G401 (cell line): ENCODE measurements at places on chromosomes 1 and 21.

DNA sequence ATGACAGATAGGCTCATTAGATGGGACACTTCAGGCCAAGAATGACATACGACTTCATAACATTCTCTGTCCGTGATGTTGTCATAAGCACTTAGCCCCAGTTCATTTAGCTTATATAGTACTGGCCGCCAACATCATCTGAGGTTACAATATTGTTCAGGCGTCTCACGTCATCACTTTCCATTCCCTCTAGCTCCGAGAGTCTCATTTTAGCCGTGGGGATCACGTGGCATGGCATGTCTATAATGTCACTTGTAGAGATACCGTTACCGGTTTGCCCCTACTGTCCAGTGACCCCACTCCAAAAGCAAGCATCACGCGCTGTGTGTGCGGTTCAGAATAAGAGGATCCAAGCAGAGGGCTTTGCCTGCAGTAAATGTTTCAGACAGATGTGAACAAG, 34.6 kb upstream of the HEATR1 start:
- DNase-seq: no peak

- peak; percentile 83 for DNase-seq
These were observed 31.1 kb upstream of the MTF1 start for GRCh38 chr1:37890378-37891014.

- no peak for DNase-seq
These were observed 5.3 kb upstream of the NCF2 start for GRCh38 chr1:183595537-183595936.

DNA sequence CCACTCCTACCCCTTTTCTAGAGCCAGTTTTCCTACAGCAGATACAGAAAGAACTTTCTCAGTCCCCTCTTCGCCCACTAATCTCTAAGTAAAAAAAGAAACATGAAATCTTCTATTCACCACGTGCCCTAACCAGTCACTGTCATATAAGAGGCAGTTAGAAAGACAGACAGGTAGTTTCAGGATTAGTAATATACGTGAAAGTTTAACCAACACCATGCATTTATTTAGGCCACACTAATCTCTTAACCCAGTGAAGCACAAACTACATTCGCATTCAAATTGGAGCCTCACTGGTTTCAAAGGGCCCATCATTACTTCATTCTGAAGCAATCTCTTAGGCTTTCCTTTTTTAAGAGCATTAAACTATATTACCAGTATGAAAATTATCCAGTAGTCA, 10.1 kb downstream of the GPATCH2 start:
- no peak for DNase-seq

DNA sequence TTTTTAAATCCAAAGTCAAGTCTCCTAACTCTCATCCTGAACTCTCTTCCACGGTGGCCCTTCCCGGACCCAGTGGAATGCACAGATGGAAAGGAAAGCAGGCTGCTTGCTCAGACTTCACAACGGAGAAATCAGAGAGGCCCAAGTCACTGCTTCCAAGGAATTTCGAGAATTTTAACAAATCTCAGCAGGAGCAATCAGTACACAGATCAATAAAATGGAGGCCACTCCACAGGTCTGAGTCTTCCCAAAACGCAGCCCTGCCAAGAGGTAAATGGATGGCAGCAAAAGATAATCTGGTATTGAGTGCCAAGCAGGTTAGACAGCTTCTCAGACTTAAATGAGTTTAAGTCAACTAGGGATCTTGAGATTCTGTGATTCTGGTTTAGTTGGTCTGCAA, 81.1 kb upstream of the TIAM1 start:
- peak; percentile 35 for DNase-seq

DNA sequence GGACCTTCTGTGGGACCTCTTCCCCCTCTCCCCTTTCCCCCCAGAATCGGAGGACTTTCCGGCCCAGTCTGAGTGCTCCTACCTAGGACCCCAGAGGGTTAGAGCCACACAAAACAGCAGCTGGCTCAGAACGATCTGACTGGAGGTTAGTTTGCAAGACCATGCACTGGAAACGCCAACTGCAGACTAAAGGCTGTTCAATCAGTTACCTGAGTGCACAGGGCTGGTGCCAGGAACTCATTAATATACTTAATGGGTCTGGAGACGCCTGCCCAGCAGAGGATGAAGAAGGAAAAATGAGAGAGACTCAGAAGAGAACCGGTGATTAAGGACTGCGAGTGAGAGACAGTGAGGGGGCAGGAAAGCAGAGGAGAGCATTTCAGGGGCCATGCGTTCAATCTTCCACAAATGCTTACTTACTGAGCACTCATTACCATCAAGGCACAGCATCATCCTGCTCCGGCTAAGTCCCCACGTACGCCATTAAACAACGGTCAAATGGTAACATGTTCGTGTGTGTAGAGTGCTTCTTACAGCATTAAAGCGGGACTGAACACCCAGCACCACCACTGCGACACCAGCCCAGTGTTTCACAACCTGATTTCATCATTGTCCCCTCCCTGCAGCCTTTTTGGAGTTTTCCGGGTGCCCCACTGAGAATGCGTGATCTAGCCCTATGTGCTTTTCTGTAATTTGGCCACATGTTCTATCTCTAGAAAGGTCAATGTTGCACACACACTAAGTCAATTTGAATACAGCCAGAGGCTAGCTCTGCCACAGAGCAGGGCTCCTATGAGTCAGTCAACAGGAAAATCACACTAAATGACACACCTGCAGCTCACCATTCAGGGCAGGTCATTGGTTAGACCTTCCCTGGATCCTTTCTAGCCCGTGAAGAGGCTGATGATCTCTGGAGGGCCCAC, 7.6 kb downstream of the ENO1 start:
- DNase-seq: no peak

- no peak for DNase-seq
These were observed 20.8 kb downstream of the ZBTB8B start for GRCh38 chr1:32485554-32486255.

DNA sequence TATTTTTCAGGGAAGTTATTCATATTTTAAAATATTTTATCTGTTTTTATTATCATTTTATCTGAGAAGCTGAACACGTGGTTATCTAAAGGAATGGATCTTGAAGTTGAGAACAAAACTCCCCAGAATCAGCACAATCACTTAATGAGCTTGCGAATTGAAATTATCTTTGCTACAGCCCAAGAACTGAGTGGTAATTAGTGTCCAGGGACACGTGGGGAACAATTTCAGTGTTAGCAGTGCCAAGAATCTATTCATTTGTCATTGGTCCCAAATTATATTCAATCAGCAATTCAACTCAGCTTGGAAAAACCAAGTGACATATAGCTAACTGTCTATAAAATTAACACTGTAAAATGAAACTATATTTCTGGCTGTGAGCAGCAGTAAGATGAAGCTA, 197.6 kb upstream of the UBE2U start:
- DNase-seq: peak; percentile 22

GRCh38 chr1:92709738-92710137, 75.2 kb downstream of the EVI5 start:
- no peak for DNase-seq

DNA sequence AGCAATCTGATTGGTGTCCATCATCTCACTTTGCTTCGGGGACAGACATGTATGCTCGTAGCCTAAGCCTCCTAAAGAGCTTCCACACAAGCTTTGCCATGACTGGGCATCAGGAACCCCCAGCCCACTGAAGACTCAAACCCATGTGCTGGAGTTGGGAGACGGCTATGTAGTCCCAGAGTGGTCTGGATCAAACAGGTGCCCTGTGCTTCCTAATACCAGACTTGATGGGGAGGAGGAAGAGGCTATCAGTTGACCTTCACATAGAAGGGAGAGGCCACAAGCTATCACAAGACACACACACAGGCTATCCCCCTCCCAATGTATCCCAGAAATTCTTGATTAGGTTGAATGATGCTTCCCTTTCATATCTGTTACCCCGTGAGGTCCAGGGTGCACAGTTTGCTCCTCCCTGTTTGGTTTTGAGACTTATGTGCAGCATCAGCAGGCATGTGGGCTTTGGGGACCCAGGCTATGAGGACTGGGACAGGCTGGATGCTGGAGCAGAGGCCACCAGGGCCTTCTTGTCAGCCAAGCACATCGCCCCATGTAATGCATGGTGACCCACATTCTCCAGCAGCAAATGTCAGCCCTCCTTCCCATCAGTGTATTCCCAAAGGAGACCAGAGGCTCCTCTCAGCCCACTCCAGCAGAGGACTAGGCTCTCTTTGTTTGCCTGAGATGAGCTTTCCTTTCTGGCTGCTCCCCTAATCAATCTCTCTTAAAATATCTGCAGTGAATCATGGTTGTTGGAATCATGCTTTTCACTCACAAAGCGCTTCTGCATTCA, 159.8 kb downstream of the GRIK3 start:
- DNase-seq: no peak

DNA sequence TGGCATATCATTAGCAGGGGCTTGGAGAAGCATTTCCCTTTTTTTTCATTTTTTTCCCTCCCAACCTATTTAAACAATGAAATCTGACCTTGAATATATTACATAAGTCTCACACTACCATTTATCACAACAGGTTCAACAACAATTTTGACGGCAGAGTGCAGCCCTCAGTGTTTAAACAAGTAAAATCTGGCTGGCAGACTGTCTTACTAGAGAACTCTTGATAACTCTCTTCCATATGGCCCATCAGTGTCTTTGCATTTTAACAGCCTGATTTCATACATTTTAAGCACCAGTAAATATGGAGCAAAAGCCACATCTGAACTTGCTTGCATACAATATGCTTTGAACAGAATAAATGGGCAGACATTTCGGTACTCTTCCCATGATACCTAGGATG, 213.0 kb downstream of the KCTD3 start:
- no peak for DNase-seq

DNA sequence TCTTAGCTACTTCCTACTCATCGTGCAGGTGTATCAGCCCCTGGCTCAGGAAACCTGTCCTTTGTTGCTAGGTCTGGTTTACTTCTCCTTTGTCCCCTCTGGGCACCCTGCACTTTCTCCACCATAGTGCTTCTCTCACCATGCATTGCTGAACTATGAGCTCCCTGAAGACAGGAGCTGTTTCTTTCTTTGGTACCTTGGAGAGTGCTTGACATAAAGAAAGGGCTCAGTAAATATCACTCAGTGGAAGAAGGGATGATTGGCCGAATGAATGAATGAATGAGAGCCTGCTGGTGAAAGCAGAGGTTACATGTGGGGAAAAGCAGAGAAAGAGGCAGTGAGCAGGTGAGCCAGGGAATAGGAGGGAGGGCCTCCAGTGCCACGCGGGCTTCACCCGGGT, 9.8 kb upstream of the HMGB4 start:
- DNase-seq: no peak

GRCh38 chr1:45787905-45788304, 15.5 kb upstream of the MAST2 start:
- DNase-seq: no peak

GRCh38 chr21:21682172-21682571, 684.0 kb downstream of the NCAM2 start:
- no peak for DNase-seq

DNA sequence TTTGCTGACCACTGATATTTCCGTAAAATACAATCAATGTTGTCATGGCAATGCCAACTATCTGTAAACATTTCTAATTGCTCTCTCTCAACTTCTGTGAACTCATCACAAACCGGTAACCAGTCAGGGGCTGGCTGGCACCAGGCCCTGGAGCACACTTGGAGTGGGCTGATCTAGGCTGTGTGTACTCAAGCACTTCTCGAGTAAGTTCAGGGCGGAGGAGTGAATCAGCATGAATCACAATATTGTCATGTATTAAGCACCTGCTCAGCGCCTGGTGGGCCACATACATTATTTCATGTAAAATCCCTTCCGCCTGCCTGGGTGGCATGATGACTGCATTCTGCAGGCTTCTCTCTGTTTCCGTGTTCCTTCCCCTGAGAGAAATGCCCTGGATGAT, 212.4 kb downstream of the FOXD2 start:
- DNase-seq: no peak

DNA sequence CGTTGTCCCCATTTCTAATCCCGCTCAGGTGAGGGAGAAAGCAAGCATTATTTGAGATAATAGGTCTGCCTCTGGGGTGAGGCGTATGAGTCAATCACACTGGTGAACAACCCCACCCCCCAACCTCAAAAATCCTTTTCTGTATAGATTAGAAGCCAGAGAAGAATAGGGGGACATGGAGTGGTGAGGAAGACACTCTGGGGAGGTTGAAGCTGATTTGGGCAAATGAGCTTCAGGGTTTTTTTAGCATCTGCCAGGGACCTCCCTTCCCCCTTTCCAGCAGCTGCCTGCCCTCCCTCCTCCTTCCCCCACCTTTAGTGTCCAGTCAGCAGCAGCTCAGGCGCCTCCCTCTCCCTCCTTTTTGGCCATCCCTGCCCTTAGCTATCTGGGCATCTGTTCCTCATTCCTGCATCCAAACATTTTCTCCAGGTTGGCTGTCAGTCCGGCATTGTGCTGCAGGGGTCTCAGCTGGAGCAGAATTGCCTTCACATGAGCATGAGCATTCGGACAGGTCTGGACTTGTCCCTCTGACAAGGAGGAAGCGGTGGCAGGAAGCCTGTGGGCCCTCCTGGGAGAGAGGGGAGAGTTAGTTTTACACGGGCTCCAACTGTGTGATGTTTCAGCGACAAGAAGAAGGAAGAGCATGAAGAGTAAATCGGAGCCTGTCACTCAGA, 30.8 kb upstream of the PTGFRN start:
- peak; percentile 60 for DNase-seq

DNA sequence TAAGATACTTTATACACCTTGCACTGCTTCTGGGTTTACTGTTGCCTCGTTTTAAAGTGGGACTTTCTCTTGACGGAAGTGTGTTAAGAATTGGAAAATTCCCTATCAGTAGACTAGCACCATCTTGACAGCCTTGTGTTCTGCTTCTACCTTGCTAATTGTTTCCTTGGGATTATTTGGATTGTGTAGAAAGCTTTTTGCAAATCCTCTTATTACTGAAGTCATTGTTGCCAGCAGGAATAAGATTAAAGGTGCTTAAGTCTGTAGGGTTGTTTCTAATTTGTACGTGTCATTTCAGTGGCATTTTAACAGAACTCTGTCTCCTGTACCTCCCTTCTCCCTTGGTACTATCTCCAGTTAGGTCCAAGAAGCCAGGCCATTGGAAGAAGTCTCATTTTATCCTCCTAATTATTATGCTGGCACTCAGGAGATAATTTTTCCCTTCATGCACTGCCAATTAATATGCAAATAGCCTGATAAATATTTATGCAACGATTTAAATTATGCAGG, 107.7 kb downstream of the POU2F1 start:
- peak; percentile 44 for DNase-seq

DNA sequence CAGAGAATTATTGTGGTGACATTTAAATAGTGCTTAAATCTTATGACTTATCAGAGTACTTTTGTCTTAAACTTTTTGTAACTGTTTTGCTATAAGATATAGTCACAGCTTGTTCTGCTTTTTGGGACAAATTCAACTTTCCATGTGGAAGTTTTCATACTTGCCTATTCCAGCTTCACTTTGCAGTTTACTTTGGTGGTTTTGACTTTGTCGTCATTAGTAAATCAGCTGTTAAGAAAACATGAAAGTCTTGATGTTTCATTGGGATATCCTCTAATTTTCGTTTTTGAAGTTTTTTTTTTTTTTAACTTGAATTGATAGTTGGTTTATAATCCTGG, 31.3 kb downstream of the SDCCAG8 start:
- DNase-seq: no peak

DNA sequence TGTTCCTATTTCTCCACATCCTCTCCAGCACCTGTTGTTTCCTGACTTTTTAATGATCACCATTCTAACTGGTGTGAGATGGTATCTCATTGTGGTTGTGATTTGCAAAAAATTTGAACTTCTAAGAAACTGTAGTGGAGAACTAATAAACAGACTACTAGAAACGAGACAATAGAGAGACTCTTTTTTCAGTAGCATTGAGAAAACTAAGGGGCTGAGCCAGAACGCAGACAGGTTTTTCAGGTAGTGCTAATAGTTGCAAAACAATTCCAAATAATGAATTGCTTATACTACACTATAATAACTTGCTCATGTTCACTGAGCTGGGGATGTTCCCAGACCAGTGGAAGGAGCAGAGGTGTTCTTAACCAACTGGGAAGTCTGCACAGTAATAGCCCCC, 98.8 kb upstream of the DPH5 start:
- DNase-seq: no peak
